ENCODE measurements at places on chromosomes 6 and 20.

- DNase-seq, result no peak
These were observed 1.3 kb downstream of the TAP1 start for GRCh38 chr6:32852018-32852843.

DNA sequence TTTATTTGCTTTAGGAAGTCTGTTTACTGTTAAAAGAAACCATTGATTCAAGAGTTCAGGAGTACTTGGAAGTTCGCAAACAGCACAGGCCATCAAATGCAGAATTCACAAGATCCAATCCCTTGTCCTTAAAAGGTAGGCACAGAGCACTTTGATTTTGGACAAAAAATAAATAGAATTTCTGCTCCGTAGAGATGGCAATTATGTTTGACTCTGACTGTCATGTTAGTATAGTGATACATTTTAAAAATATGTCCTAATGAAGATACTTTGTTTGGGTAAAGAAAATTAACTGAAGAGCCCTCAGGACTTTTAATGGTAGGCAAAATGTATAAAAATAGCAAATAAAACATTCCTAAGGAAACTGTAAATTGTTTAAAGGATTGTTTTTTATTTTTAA lies 113.1 kb downstream of the JAG1 start:
- DNase-seq, result no peak

- DNase-seq, result no peak
These were observed 89.3 kb upstream of the SLC22A23 start for GRCh38 chr6:3546121-3546520.

- DNase-seq, result no peak
These were observed 26.0 kb upstream of the CDK19 start for GRCh38 chr6:110841266-110841665.

DNA sequence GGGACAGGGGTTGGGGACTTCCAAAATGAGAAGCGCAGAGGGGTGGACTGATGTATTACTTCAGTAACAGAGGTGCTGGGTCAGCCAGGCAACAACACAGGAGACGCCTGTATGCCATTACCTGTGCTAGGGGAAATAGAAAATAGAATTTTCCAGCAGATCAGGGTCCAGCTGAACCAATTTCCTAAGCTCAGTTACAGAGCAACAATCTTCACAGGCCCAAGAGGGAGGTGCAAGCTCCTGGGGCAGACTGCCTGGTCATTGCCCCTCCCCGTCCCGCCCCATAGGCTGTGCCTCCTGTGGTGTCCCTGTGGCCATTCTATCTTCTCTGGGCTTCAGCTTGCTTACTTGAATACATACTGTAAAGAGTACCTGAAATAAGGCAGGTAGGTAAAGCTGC lies 3.7 kb downstream of the KCNK5 start:
- no peak for DNase-seq

GRCh38 chr6:16698162-16698533 lies 63.1 kb downstream of the ATXN1 start:
- no peak for DNase-seq

DNA sequence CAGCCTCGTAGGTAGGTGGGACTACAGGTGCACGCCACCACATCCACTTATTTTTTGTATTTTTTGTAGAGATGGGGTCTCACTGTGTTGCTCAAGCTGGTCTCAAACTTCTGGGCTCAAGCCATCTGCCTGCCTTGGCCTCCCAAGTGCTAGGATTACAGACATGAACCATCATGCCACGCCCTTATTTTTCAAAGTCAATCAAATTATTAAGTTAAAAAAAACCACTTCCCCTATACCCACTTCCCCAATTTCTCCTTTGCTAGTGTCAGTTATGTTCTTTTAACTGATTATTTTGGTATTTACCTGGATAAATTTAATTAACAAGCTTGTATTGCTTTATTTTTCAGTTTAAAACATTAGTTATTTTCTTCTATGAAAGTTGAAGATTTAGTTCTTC lies 49.6 kb downstream of the RIOK1 start:
- no peak for DNase-seq

GRCh38 chr6:75201901-75202672 lies 3.8 kb downstream of the COL12A1 start:
- DNase-seq, result peak; percentile 85

DNA sequence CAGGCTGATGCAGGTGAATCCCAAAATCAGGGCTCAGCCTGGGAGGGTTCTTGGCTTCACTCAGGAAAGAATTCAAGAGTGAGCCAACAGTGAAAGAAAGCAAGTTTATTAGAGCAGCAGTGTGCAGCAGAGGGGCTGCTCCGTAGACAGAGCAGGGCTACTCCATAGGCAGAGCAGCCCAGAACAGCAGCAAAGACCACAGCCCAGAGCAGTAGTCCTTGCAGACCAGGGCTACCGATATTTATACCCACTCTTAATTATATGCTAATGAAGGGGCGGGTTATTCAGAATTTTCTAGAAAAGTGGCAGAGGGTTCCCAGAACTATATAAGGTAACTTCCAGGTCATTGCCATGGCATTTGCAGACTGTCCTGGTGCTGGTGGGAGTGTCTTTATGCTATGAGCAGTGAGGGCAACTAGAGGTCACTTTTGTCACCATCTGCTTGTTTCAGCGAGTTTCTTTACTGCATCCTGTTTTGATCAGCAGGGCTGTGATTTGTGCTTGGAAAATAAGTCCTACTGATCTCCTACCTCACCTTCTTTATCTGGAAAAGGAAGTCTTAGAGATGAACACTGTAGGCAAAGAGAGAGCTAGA lies 39.8 kb upstream of the PTPN1 start:
- no peak for DNase-seq

DNA sequence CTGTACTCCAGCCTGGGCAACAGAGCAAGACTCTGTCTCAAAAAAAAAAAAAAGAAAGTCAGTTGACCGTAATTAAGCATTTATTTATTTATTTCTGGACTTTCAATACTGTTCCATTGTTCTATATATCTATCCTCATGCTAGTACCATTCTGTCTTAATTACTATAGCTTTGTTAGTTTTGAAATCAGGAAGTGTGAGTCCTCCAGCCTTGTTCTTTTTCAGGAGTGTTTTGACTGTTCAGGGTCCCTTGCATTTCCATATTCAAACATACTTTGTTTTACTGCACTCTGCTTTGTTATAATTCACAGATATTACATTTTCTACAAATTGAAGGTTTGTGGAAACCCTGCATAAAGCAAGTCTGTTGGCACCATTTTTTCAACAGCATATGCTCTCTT lies 36.7 kb upstream of the ASXL1 start:
- no peak for DNase-seq

- no peak for DNase-seq
These were observed 174.9 kb upstream of the PRND start for GRCh38 chr20:4546786-4547185.

DNA sequence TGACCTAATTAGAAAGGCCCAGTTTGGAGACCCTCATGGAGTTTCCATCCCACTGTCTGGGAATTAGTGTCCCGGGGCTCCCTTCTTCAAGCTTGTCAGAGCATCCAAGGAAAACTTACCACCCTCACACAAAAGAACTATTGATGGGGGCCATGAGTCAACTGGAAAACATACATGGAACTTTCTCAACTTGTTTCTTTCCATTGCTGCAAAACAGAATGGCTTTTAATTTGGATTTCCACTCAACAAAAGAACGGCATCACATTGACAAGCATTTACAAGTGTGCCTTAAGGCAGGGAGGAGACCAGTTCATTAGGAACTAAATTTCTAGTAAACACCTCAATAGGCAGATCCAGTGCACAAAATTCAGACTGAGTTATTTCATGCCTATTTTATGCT lies 289.1 kb upstream of the PREP start:
- DNase-seq, result no peak

DNA sequence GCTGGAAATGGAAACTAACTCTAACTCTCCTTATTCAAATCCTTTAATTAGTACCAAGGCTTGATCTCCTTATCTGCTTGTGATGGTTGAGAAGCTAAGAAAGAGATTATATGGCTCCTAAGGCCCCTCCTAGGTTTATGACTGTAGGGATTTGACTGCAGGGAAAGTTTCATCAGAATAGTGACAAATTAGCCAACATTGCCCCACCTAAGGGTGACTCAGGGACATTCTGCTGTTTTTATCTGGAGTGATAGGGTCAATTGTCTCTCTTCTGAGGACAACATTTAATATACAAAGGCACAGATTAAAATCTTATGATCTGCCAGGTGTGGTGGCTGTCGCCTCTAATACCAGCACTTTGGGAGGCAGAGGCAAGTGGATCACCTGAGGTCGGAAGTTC lies 138.1 kb upstream of the MARCKS start:
- no peak for DNase-seq

DNA sequence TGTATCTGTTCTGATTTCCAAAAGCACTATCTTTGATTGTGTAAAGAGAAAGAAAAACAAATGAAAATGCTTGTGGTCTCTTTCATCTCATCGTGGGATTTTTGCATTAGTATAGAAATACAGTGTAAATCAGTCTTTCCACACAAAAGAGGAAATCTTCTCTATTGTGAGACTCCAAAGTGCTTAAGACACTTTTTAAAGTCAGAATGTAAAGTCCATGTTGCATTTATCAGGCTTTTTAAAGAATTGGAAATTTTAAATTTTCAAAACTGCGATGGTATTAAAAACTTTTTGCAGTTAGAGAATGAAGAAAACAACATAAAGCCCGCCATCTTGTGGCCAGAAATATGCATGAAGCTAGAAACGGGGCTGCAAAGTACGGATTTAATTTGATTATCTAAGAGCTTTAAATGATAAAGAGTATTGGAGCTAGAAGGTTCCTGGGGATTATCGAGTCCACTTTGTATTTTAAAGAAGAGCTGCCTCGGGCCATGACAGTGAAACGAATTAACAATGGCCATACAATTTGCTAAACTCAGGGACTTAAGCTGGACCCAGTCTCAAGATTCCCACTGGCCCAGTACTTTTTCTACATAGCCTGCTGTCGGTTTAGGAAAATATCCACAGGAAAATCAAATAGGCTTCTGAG lies 339.6 kb downstream of the ARHGAP18 start:
- peak; percentile 49 for DNase-seq

DNA sequence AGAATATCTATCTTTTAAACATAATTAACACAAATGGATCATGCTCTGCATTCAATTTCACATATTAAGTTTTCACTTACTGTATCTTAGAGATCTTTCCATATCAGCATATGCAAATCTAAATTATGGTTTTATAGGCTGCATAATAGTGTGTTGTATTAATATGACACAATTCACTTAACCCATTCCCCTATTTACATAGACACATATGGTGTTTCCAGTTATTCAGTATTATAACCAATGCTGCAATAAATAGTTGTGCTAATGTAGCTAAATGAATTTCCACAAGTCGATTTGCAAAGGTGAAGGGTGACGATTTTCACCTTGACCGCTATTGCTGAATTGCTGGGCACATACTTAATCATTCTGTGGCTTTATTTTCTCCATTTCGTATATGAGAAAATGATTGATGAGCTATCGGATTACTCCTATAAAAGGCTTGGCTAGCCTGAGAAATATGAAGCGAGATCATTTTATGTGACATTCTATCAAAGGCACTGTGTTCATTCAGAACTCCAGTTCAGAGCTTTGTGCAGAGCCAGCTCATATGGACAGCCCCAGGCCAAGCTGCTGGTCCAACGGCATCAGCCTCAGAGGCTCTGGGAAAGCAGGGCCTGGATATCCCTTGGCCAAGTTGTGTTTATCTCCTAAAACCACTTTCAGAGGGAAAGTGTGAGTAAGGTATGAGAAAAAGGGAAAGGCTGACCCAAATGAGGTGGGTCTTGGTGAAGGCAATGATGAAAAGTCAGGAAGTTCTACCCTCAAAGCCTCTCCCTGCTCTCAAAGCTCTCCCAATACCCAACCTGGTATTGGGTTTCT lies 50.8 kb downstream of the GFOD1 start:
- no peak for DNase-seq

DNA sequence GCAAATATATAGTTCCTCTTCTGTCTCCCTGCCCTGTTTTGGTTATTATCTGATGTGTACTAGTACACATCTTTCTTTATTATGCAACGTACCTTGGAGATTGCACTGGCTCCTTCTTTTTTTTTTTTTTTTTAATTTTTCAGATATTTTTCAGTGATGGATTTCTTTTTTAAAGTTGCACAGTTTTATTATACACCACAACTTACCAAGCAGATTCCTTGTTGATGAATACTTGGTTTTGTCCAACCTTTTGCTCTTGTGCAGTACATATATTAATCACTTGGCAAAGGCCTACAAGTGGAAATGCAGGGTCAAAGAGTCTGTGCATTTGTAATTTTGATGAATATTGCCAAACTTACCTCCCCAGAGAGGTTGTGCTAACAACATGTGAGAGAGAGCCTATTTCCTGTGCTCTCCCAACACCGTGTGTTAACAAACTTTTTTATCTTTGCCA lies 50.1 kb upstream of the RNF24 start:
- peak; percentile 84 for DNase-seq

DNA sequence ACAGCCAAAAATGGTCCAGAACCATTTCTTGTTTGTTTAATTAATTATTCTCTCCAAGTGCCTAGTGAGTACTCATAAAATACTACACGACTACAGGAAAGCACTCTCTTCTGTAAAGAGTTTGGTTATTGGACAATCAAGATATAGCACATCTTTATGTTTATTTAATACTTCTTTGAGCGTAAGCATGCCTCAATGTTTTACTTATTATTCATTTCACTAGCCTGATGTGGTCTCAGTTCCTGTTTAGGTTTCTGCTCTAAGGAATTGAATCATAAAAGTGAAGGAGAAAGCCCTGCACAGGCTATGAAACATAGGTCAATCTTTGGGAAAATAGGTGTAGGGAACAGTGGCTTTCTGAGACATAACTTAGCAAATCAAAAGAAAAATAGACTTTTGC lies 45.9 kb upstream of the AIG1 start:
- no peak for DNase-seq

DNA sequence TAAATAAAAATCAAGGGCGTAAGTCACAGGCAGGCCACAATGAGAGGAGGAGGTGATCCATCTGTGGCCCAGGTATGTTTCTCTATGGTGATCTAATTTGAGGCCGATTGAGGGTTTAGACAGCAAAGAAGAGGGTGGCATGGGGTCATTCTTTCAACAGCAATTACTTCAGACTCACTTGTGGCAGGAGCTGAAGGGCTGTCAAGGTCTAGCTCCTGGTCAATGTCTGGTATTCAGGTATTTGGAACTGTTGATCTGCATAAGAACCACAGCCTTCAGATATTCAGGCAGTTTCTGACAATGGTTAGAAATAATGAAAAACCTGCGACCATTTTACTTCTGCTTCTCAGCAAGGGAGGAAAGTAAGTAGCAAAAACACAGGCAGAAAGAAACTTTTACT lies 259.6 kb downstream of the FOXC1 start:
- no peak for DNase-seq

Measured in muscle of back (tissue), 13 donors.